ENCODE measurements at places on chromosomes 5 and 9.
A peak's percentile ranks its signal among the peaks of the same experiment; 100 is the strongest.

DNA sequence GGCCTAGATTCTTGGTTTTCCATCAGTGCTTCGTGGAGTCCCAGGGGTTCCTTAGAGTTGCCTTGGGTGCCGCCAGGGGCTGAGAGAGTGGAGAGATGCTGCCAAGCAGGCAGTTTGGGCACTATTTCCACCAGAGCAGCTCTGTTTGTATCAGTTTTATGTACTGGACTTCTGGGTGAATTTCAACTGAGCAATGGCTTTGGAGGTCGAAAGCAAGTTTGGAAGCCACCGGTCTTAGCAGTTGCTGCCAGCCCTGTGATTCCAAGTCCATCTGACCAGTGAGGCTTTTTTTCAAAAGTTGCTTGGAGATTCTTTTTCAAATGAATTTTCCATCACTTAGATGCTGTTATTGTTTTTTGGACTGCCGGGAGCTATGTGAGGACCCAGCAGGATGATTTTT is 68.5 kb downstream of the ANGPTL2 start:
- DNase-seq, result no peak

- no peak for DNase-seq
Observed at GRCh38 chr9:86503314-86503713, 149.1 kb upstream of the TUT7 start.

DNA sequence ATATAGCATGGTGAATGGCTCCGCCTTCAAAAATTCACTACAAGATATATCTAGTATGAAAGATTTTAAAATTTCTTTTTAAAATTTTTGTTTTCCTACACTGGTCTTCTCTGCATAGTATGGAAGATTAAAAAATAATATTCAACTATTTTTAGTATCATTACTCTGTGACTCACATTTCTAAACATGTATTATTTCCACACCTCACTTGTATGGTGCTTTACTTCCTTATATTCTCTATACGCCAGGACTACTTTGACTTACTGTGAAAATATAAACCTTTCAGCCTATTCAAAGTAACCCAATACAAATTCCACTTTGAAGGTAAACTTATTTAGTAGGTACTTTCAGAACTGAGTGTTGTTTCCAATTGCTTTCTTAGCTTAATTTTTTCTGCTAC is 26.8 kb upstream of the TXNDC8 start:
- DNase-seq, result no peak

DNA sequence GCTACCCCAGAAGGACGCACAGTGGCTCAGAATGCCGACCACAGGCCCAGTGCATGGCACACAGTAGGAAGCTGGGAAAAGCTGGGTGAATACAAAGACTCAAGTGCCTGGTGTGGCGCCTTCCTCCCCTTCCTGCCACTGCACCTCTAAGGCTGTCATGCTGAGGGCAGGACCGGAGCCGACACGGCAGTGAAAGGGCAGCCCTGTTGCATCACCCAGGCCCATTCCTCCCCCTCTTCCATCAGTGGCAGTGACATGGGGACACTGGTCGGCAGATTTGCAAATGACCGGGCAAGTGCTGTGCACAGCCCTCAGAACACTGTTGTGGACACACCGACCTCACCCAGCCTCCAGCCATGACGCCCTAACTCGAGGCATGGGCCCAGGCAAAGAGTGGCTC is 84.0 kb downstream of the STK10 start:
- no peak for DNase-seq

- no peak for DNase-seq
Observed at GRCh38 chr5:107524111-107524510, 146.6 kb downstream of the EFNA5 start.

DNA sequence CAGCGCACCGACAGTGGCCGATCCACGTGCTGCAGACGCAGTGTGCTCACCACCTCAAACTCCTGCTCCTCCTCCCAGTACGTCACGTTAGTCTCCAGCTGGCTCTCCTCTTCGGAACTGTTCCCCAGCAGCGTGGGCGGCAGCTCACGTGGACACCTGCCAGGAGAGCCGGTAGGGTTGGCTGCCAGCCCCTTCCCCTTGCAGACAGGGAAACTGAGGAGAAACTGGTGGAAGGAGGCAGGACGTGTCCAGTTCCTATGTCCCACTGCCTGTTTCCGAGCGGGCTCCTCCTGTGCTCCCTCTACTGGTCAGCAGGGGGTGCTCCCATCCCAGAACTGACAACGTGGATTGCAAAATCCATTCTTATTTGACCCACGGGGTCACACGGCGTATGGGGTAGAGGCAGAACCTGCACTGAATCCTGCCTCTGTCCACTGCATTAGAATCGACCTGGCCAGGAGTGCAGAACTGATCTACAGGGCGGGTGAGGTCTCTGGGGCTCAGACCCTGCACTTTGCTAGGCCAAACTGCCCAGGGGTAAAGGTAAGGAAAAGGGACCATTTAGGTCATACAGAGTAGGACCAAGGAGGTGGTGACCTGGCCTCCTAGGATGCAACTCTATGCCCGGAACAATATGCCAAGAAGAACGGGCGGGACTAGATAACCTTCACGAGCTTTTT is 25.7 kb downstream of the PDGFRB start:
- peak; percentile 86 for DNase-seq

- DNase-seq, result no peak
Observed at GRCh38 chr5:82784521-82784920, 292.7 kb downstream of the TMEM167A start.

DNA sequence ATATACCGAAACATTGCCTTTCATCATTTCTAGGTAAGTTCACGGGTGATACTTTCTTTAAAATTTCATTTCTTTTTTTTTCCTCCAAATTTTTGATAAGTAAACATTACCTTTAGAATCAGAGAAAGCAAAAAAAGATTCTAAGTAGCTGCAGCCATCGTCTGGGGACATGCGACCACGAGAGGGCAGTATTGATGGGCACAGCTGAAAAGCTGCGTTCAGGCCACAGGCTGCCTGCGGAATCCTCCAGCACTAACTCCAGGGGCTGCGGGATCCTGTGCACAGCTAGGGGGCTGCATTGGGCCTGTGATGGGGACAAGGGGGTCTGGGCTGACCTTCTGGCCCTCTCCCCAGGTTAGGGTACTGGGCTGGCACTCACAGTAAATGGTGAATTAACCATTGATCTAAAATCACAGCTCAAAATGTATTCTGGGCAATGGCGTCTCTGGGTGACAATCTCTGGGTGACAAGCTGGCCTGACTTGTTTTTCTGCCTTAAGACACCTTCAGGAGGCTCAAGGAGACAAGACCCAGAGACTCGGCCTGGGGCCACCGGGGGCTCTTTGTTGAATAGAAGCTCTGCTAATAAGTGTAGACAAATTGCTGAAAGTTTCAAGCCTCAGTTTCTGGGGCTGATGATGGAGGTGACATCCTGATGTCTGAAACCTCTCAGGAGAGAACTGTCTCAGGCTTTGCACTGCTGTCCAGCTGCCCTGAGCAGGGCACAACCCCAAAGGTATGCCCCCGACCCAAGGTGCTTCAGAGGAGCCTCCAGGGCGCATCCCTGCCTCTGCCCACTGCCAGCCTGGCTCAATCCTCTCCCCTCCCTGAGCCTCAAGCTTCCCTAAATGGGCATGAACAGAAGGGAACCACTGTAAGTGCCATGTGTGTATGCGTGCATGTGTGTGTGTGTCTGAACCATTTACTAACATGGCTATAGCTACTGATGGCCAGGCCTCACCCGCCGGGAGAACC is 44.3 kb upstream of the SARDH start:
- DNase-seq, result peak; percentile 76

DNA sequence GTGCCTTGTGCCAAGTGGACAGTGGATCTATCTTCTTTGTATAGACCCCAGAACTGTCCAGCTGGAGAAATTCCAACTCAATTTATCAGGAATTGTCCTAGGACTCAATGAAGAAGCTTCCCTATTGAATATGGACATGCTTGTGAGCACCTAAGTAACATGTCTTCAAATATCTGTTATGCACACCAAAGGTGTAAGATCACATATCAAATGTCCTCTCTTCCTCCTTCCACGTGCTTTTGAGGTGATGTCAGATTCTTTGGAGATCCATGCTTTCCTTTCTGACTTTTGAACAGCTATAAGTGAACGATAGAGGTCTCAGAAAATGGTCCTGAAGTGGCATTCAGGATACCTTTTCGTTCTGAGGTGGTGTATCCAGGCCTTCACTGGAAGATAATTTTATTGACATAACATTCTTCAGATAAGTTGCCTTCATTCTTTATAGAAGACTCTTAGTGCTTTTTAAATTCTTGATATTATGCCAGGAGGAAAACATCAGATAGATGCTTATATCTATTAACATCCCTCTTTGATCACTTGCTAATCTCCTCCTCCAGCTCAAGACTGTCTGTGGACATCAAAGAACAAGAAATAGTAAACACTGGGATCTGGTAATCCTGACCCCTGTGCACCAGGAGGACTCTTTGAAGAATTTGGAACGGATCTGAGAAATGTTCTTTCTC is 246.4 kb downstream of the SMARCA2 start:
- DNase-seq, result no peak

- DNase-seq, result no peak
Observed at GRCh38 chr5:86374611-86375010, 243.1 kb upstream of the COX7C start.

DNA sequence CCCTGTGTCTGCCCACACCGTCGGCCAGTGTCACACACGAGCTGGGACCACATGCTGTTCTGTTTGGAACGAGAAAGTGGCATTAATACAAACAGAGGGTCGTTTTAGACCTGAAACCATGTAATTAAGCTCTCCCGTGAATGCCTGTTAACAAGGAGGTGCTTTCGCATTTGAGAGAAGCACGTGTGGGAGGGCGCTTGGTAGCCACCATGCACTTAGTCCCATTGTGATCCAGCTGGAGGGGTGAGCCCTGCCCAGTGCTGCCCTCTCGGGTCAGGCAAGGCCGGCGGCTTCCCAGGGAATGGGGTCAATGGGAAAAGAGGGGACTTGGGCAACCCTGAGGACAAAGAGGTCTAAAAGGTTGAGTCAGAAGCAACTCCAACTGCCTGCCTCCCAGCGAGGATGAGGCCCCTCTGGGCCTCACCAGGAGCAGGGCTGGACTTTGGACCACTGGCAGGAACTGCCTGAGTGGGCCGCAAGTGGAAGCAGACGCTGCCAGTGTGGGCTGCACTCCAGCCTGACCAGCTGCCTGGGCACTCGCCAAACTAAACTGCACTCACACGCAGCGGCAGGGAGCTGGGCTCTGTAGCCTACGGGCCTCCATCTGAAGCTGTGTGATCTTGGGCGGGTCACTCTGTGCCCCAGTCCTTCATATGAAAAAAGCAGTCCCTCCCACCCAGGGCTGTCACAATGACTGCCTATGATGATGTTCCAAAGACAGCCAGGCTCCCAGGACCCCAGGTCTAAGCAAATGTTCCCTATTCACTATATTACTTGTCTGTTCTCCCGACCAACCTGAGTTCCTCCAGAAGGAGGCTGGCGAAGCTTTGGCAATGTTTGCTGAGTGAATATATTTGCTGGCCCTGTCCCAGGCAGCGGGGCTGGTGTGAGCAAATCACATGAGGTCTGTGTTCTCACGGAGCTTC is 195.7 kb downstream of the CDK5RAP2 start:
- no peak for DNase-seq

- no peak for DNase-seq
Observed at GRCh38 chr5:172452398-172453205, 1.7 kb downstream of the SH3PXD2B start.

- DNase-seq, result no peak
Observed at GRCh38 chr5:151870820-151871219, 53.8 kb downstream of the GLRA1 start.

DNA sequence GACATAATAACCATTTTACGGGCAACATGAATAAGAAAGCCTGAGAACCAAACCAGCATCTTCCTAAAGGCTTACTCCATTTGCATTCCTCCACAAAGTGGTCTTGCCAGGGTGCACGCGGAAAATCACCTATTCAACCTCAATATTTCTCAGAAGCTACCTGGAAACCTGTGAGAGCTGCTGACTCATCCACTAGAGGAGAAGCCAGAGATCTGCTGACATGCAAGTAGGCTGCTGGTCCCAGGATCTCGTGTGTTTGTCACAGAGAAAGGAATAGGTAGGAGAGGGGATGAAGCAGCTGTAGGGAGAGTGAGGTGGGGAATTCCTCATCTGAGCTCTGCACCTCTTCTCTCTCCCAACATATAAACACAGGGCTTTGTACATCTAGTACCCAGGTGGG is 138.1 kb downstream of the ADAMTS12 start:
- no peak for DNase-seq

GRCh38 chr5:82597437-82597836 is 319.3 kb upstream of the RPS23 start:
- DNase-seq, result no peak

GRCh38 chr9:38687389-38687842 is 32.5 kb downstream of the FAM240B start:
- DNase-seq, result peak; percentile 59

GRCh38 chr5:133384903-133385302 is 227.4 kb downstream of the FSTL4 start:
- no peak for DNase-seq

GRCh38 chr5:31459594-31459993 is 72.3 kb downstream of the DROSHA start:
- DNase-seq, result no peak

DNA sequence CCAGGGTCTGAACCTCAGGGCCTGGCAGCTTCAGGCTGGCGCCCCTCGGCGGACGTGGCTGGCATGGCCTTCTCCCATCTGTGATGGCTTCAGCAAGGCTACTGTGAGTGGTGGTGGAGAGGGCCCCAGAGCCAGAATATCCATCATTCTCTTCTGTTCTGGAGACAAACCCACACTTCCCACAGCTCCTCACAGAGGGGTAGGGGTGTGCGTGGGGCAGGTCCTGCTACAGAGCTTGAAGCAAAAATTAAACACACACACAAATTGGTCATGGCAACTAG is 9.6 kb downstream of the GPX3 start:
- no peak for DNase-seq

DNA sequence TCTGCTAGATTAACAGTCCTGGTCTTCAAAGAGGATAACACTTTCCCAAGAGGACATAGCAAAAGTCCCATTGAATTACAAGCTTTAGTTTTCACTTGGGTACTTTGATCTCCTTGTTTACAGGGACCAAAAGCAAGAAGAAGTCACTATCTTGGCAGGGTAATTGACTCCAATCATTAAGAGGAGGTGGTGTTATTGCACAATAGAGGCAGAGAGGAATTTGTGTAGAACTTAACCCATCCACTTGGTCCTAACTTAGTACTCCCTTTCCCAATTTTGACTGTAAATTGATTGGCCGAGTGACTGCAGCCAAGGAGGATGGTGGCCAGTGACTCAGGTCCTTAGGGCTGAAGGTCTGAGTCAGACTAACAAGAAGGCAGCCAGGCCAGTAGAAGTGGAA is 9.3 kb upstream of the TRPC7 start:
- DNase-seq, result no peak

- no peak for DNase-seq
Observed at GRCh38 chr5:97499605-97500004, 316.6 kb upstream of the RIOK2 start.

GRCh38 chr9:136722969-136723356 is 10.6 kb downstream of the DIPK1B start:
- DNase-seq, result no peak

GRCh38 chr9:27227192-27227591 is 69.8 kb downstream of the EQTN start:
- DNase-seq, result no peak

DNA sequence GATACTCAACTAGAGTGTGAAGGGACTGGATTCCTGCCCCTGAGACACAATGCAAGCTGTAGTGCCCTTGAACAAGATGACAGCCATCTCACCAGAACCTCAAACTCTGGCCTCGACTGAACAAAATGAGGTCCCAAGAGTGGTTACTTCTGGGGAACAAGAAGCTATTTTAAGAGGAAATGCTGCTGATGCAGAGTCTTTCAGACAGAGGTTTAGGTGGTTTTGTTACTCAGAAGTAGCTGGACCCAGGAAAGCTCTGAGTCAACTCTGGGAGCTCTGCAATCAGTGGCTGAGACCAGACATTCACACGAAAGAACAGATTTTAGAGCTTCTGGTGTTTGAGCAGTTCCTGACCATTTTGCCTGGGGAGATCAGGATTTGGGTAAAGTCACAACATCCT is 2.4 kb downstream of the ZNF483 start:
- no peak for DNase-seq
